ENCODE measurements at places on chromosomes 6 and 20.

- DNase-seq: no peak
Observed at GRCh38 chr20:8213831-8214587, 81.9 kb downstream of the PLCB1 start.

DNA sequence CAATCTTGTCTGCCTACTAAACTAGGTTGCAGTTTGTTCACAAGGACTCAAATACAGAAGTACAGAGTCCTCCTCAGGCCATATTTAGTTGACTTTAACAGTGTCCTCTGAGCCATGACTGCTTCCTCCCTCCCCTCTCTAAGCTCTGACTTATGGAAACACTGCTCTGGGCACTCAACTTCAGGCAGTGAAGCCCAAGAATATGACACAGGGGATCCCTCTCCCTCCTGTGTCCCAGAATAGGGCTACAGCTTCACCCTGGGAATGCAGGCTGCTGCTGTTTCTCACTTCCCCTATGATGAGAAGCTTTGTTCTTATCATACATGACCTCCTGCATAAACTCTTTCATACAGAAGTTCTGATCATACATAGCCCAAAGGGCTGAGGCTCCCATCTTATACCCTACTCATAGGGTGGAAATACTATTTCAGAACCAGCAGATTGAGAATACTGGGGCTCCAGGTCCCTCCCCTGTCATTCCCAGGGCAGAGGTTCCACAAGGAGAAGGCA lies 97.3 kb upstream of the UST start:
- no peak for DNase-seq

- no peak for DNase-seq
Observed at GRCh38 chr6:113854531-113855499, 2.3 kb upstream of the MARCKS start.

- DNase-seq: no peak
Observed at GRCh38 chr20:57660922-57661745, 40.9 kb upstream of the ZBP1 start.

DNA sequence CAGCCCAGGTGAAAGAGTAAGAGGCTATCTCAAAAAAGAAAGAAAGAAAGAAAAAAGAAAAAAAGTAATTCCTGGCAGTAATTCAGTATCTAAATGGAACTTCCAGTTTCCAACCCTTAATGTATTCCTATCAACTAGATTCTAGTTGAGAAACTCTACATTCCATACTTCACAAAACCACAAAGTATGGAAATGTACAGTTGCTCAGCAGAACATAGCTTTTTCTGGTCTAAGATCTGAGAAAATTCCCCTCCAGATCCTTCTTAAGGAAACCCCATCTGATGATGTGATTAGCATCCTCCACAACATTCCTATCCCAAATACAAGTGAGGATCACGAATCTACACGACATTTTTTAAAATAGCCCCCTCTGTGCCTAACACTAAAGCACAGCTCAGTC lies 3.6 kb downstream of the ARMH2 start:
- DNase-seq: no peak

GRCh38 chr6:138492871-138493270 lies 6.4 kb downstream of the NHSL1 start:
- DNase-seq: no peak

DNA sequence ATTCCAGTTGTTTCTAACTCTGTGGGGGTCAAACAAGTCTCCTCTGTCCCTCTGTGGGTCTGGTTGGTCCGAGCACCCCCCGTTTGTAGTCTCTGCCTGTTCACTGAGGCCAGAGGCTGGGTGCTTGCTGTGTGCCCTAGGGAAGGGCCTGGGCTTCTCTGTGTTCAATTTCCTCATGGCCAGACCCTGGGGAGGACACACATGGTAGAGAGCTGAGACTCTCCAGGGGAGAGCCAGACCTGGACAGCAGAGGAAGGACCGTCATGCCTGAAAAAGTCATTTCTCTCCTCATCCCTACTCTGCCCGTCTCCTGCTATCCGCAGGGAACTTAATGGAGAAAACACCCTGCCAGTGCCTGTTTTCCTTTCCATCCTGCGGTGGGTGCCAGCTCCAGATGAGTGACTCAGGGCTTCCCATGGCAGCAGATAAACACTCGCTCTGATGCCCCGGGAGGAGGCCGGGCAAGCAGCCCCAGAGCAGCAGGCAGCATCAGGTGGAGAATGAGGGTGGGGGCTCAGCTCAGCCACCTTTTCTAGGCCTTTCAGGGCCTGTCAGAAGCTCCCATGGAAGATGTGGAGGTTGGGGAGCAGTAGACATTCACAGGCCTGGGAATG lies 51.9 kb downstream of the SNAI1 start:
- no peak for DNase-seq

- DNase-seq: no peak
Observed at GRCh38 chr20:18853946-18854646, 40.5 kb downstream of the SCP2D1 start.

DNA sequence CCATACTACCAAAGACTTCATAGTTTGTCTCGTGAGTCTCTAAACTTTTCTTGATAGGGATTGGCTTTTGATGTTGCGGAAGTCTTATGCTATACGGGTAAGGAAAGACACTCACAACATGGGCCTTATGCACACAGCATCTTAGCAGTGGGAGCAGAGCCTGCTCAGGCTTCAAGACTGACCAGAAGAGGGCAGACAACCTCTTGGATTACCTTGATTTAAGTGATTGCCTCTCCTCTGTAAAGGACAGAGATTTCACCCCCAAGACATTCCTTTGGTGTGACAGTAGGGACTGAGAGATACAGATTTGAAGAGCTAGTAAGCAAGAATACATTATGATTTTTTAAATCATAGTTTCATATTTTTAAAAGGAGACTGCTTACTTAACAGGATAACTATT lies 71.0 kb upstream of the SAMD3 start:
- no peak for DNase-seq

- DNase-seq: no peak
Observed at GRCh38 chr6:12017263-12017662, 5.2 kb downstream of the HIVEP1 start.

DNA sequence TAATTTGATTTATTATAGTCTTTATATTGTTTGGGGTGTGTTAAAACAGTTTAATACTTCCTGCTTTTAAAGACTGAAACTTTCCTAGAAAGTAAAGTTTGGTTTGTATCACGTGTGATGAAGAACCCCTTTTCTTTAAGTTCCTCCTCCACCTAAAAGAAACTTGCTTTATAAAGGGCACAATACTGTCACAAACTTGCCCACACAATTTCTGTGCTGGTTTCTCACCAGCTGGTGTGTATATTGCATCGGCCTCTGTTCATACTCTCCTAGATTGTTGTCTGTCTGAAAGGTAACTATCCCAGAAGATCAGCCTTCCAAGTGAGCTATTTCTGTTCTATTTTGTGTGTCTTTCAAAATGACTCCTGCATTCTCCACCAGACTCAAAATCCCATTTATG lies 46.9 kb downstream of the ANKRD6 start:
- no peak for DNase-seq

GRCh38 chr6:113587078-113587699 lies 270.0 kb upstream of the MARCKS start:
- DNase-seq: no peak
